ENCODE measurements at places on chromosomes 3 and 15.

- no peak for DNase-seq
These were observed 124.6 kb downstream of the TMEM108 start for GRCh38 chr3:133162670-133163305.

- no peak for DNase-seq
These were observed 165.3 kb downstream of the GOLIM4 start for GRCh38 chr3:167930453-167930852.

DNA sequence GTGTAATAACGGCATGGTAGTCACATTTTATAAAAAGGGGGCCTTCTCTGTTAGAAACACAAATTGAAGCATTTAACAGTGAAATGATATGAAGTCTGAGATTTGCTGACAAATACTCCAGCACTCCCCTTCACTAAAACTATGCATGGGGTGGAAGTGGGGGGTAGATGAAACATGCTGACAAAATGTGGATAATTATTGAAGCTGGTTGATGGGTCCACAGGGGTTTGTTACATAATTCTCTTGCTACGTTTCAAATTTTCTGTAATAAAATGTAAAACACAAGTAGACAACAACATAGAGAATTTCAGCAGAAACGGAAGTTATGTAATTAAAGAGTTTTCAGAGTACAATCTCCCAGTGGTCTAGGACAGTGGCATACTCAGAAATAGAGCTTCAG lies 37.0 kb downstream of the MCF2L2 start:
- DNase-seq: no peak

- DNase-seq: no peak
These were observed 10.2 kb downstream of the SNRK start for GRCh38 chr3:43296565-43296964.

DNA sequence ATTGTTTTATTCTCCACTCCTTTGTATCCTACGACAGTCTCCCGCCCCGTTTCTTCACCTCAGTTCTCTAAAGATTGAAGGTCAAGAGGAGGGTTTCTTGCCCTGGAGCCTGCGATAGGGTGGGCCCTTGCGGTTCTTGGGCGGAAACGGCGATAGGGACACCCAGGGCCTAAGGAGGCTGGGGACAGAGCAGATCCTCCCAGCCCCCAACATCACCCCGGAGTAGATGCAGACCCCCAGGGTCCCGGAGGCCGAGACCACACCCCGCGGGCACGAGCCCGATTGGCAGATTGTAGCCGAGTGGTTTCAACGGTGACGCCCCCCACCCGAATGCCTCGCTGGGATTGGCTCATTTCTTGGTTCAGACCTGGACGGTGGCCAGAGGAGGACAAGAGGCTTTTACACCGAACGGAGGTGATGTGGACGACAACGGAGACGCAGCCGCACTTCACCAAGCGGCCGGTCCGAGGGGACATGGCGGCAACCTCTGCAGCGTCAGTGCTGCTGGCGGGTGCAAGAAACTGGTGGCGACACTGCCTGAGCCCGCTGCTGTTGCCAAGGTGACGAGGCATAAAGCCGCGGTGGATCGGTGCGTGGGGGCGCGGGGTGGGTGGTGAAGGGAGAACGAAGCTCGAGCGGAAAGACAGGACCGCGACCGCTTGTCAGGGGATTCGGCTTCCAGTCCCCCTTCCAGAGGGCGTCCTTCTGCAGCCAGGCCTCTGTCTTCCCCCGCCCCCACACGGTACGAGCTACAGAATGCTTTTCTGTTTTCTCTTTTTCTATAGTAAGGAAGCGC lies 19.0 kb upstream of the MCF2L2 start:
- DNase-seq: peak; percentile 99

Measured in mesendoderm (in vitro differentiated cells).